ENCODE measurements at places on chromosomes 4 and X.

DNA sequence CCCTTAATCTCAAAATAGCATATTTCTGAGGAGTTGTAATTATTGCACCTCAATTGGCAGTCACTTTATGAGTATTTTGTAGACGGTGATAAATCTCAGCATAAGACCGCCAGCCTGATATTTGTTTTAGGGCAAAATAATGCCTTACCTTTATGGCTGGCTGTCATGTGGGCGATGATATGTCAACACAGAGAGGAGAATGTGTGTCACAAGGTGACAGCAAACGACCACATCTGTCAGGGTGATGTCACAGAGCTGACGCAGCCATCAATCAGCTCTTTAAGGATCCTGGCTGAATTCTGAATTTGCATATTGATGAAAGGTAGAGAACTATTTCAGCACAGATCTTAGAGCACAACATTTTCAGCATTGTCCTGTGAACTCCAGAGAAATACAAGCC, 209.7 kb downstream of the CEP135 start:
- no peak for DNase-seq

DNA sequence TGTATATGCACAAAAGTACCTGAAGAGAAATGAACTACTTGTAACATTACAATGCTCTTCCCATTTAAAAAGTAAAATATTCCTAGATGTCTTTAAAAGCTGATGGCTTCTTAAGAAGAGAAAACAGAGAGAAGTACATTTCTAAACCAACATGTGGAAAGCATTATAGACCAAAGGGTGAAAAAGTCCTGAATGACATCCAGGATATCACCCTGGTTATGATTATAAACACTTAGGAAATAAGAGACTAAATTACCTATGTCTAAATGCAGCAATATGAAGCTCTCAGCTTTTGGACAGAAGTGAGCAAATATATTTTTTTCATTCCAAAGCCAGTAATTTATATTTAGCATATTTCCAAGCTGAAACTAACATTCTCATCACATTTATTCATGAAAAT, 21.7 kb upstream of the EGFL6 start:
- DNase-seq = no peak

GRCh38 chr4:25182937-25183336, 22.7 kb upstream of the SEPSECS start:
- no peak for DNase-seq

GRCh38 chr4:104859601-104860237, 287.0 kb upstream of the TET2 start:
- no peak for DNase-seq

DNA sequence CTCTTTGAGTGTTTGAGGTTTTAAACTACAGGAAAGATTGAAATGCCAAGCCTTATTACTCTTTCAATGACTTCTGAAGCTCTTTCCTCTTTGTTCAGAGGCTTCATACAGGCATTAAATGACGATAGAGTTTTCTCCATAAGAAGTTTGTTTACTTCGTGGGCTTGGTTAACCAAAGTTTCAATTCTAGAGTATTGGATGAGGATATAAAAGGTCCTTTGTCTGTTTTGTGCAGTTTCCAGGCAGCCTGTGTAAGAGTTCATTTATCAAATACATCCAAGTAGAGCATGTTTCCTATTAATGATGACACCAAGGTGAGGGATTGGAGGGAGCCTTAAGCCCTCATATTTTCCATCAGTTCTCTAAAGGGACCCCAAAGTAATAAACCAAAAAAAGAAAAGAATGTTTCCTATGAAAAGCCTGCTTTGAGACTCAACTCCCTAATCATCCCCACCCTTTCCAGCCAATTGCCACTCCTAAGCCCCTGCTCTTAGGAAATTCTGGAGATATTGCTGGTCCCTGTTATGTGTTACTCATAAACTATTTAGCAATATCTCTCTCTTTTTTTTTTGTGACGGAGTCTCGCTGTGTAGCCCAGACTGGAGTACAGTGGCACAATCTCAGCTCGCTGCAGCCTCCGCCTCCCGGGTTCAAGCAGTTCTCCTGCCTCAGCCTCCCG, 106.2 kb upstream of the IL13RA1 start:
- DNase-seq = no peak

GRCh38 chrX:78029663-78030062, 60.2 kb upstream of the PGAM4 start:
- DNase-seq = no peak

- no peak for DNase-seq
Observed at GRCh38 chr4:32102896-32103295, 1382.7 kb downstream of the PCDH7 start.

- no peak for DNase-seq
Observed at GRCh38 chrX:3119376-3119775, 78.1 kb downstream of the ARSF start.

DNA sequence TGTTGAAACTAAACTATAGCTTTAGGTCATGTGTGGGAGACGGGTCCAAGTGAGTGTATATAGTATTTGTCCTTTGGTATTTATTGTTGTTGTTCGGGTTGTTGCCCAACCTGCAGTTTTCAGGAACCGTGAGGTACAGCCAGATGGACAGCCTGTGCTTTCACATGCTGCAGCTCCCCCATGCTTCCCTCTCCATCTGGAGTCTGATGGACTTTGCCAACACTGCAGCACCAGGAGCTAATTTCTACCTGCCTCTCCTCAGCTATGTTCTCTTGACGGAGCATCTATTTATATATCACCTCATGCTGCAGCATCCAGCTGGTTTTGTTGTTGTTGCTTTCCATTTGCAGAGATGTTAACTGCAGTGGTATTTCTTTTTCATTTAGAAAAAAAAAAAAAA, 80.1 kb downstream of the TLL1 start:
- no peak for DNase-seq

GRCh38 chrX:150649096-150649870, 43.9 kb upstream of the MTMR1 start:
- DNase-seq = no peak

DNA sequence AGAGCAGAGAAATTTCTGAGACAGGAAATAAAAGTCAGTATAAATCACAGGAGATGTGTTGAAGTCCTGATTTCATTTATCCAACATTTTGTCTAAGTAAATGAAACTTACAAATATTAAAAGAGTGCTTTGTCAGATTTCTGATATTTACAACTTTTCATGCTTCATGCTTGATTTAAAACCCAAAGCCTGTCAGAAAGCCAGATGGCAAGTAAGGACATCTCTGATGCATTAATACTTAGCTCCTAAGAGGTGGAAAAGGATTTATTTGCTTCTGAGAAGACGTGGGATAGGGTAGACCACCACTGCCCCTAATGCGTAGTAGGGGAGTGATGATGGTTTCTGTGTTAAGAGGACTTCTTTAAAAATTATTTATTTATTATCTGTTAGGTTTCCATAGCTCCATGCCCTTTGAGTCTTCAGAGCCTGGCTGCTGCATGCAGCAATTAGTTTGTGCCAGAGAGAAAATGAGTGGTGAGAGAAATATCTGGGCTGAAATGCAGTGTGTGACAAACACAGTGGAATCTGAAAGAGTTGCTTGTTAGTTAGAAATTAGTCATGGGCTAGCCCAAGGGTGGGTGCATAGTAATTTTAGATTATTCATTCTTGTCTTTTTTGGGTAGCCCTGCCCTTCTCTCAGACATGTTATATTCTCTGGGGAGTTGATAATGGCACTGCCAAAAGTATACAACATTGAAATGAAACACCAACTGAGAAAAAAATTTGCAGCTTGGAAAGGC, 333.8 kb downstream of the C4orf33 start:
- no peak for DNase-seq

GRCh38 chr4:104752337-104752736, 257.6 kb upstream of the CXXC4 start:
- DNase-seq = no peak

DNA sequence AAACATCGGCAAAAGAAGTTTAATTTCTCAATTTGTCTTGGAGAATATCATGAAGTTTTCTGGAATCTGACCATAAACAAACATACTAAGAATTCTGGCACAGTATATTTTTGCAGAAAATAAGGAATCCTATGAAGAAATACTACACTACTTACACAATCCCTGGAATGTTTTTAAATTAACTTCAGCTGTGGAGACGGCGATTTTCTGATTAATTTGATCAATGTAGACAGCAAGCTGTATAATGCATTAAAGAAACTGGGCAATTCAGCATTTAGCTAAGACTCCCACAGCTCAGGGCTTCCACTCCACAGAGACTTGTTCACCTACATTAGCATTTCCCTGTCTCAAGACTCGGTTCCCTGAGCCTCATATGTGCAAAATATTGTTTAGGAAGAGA, 12.2 kb downstream of the EGFL6 start:
- no peak for DNase-seq

DNA sequence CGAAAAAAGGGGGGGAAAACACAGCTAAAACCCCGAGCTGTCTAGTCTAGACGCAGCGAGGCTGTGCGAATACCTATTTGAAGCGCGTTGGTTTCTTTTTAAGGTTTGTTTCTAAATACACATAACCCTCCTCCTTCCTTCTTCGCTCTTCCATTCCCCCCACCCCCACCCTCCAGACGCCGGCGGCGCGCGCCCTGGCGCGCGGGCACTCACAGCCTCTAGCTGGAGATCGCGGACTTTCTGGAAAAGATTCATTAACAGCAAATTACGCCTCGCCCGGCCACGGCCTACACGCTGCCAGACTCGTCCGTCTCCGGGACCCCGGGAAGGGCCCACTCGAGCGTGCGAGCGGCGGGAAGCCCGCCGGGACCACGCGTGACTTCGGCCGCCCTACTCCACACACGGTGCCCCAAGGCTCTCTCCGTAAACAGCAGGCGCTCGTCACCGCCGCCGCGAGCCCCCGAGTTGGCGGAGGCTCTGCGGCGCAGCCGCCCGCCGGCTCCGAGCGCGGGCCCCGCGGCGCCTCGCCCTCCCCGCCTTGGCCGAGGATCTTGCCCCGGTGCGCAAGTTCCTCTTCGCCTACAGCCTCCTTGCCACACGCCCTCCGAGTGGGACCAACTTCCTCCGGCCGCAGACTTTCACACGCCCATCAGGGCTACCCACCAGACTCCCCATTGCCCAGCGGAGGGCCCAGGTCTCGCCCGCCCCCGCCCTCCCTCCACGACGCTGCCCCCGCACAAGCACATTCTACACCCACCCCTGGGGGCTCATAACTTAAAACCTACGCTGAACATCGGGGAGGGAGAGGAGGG, 2.0 kb downstream of the BCOR start:
- no peak for DNase-seq

GRCh38 chr4:27152703-27153102, 292.1 kb downstream of the STIM2 start:
- DNase-seq = no peak

DNA sequence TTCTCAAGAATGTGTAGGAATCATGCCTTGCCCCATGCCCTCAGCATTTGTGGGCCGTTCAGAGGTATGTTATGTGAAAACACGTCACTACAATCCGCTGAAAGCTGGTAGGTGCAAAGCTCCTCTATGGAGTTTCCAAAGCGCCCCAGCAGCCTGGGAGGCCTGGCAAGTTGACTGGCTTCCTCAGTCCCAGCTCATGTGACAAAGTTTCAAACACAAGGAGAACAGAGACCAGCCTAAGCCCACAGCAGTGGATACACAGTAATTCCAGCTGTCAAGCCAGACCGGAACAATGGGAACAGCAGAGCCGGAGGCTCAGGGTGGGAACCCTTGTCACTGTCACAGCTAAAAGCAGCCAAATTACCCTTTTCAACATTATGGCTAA, 33.5 kb downstream of the NAT8L start:
- DNase-seq = no peak

DNA sequence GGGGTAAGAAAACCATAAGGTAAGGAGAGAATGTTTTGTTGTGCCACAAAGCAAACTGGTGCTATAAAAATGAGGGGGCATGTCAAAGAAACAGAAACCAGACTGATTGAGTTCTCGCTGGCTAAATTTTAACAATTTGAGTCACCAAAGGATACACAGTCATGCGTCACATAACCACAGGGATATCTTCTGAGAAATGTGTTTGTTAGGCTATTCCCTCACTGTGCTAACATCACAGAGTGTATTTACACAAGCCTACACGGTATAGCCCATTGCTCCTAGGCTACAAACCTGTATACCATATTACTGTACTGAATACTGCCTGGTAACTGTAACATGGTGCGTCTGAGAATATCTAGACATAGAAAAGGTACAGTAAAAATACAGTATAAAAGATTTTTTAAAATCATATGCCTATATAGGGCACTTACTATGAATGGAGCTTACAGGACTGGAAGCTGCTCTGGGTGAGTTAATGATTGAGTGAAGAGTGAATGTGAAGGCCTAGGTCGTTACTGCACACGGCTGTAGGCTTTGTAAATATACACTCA, 50.1 kb downstream of the FBXW7 start:
- DNase-seq = no peak

DNA sequence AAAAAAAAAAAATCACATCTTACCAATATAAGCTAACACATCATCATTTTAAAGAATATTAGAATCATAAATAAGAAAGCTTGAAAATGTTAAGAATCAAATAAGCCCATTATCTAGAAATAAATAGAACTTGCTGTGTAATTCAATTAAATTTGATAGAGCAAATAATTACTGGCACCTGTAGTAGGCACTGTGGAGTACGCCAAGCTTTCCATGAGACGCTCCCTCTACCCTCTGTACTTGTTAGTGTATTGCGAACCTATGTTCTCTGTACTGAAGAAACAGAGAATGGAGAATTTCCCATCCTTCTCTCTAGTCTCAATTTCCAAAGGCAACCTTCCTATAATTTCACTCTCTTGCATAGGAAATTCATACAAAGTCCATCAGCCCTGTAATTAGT, 61.7 kb upstream of the HAND2 start:
- no peak for DNase-seq

- no peak for DNase-seq
Observed at GRCh38 chrX:9383655-9384054, 81.2 kb upstream of the TBL1X start.

GRCh38 chrX:15606136-15606535, 5.4 kb upstream of the ACE2 start:
- no peak for DNase-seq

GRCh38 chr4:163878336-163879121, 384.0 kb downstream of the TMA16 start:
- no peak for DNase-seq

GRCh38 chr4:4782969-4783368, 76.5 kb upstream of the MSX1 start:
- no peak for DNase-seq

- DNase-seq = no peak
Observed at GRCh38 chr4:13615161-13615560, 12.4 kb downstream of the BOD1L1 start.

Data from stimulated activated CD8-positive, alpha-beta memory T cell treated with anti-CD3 and anti-CD28 coated beads, Interleukin-7, amount 100 ng/mL, for 1 hour (primary cell).